ENCODE measurements at places on chromosomes 16 and 17.

DNA sequence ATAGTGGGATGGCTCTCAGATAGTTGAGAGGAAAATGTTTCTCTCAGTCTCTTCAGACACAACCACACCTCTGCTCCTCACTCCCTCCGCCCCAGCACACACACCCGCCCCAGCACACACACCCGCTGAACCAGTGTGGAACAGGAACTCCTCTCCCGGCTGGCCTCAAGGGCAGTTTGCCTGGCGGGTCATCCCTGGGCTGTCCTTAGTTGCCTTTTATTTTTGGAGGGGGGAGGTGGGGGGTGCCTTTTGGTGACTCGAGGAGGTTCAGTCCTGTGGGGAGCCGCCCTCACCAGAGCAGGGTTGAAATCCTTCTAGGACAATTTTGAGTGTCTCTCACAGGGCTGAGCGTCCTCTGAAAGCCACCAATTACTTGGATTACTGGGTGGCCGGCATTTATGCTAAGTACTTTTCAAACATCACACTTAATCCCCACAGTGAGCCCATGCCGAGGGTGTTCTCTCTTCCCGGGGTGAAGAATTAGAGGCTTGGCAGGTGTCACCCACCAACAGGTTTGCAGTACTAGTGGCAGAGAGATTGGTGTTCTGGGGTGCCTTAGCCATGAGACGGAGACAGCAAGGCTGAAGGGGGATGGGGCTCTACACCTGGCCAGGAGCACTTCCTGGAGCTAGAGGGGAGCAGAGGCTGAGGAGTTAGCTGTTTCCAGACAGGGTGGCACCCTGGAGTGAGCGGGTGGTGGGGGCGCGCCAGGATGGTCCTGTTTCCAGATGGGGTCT is 2.8 kb downstream of the RASD1 start:
- DNase-seq = peak; percentile 42

DNA sequence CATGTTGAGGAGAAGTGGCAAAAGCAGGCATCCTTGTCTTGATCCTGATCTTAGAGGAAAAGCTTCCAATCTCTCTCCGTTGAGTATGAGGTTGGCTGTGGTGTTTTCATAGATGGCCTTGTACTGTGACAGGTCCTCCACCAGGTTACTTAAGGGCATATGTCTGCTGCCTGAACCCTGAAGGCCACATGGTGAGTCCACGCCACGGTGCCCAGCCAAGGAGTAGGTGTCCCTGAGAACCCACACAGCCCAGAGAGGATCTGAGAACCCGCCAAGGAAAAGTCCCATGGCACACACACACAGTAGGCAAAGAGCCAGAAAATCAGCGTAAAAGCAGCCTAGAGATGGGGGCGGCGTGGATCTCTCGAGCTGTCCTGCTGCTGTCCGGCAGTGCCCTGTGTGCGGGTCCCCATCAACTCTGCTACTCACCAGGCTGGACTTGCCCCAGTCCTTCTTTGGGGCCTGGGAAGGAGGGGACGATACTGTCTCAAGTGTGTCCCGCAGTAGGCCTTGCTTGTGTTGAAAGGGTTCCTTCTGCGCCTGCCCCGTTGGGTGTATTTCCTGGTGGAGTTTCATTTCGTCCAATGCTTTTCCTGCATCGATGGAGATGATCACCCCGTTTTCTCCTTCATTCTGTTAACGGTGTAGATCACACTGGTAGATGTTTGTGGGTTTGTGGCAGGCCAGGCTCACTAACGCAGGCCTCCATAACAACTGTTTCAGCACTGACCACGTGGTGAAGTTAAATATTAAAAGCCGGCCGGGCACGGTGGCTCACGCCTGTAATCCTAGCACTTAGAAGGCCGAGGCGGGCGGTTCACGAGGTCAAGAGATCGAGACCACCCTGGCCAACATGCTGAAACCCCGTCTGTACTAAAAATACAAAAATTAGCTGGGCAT is 90.8 kb upstream of the DNAH17 start:
- no peak for DNase-seq

DNA sequence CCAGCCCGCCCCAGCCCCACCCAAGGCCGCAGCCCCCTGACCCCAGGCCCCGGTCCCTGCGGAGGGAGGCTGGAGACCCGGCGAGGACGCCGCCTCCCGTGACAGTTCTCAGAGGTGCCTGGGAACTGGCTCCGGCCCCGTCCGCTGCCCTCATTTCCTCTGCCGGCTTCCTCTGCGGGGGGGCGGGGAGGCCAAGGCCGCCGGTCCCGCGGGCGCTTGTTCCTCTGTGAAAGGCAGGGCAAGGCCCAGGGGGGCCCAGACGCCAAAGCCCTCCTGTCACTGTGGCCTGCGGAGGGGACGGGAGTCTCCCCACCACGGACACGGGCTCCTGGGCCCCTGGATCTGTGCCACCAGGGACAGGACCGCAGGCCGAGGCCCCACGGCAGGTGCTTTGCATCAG is 5.0 kb upstream of the PVALEF start:
- peak; percentile 24 for DNase-seq

DNA sequence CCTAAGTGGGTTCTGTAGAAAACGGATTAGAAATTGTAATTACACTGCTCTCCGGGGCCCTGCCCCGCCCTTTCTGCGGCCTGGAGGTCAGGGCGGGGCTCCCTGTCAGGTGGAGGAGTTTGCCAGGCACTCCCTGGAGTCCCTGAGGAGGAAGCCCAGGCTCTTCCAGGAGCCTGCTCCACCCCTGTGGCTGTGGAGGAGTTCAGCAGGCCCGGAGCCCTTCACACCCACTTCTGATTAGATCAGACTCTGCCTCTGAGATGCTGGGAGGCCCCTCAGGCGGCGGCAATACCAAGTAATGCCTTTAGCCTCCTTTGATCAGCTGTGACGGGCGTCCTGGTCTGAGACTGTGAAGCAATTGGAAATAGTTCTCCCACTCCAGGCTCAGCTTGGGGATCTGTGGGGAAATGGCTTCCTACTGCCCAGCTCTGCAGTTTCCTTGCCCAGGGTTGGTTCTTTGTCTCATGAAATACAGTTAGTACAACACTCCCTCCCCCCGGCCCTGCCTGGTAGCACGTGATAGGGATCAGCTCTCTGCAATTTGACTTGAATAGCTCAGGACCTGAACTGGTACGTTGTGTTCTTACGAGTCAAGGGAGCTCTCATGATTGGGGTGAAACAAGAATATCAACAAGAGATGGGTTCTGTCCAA is 22.3 kb downstream of the BAIAP2 start:
- no peak for DNase-seq

DNA sequence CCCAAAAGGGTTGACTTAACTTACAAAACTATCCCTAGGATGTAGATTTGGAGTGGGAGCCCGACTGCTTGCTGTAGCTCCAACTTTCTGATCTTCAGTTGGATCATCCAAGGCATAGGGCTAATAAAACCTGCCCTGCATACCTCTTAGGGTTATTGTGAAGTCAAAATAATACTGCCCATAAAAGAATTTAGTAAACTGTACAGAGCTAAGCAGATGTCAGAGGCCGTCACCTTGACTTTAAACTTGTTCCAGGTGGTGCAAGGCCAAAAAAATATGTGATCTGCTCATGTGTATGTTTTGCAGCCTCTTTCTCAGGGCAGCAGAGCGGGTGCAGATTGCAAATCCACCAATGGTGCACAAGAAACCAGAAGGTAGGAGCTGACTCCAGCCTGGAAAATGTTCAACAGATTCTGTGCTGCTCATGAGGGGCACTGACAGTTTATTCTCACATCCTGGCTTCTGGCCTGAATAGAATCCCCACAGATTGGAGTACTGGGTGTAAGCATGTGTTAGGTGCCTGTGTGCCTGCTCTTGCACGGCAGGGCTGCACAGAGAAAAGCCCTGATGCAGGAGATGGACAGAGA is 180.7 kb downstream of the MAP2K4 start:
- DNase-seq = no peak

DNA sequence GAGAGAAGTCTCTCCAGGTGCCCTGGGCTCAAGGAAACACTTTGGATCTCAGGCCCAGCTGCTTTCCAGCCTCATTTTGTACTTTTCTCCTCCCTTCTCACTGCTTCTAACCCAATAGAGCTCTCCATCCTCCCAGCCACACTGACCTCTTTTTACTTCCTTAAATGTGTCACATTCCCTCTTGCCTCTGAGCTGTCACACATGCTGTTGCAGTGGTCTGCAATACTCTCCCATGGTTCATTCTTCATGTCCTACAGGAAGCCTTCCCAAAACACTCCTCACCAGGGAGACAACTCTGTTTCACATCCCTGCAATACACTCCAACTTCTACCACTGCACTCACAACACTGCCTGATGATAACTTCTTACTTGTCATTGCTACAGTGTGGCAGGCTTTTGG is 242.1 kb upstream of the DYNLRB2 start:
- no peak for DNase-seq

DNA sequence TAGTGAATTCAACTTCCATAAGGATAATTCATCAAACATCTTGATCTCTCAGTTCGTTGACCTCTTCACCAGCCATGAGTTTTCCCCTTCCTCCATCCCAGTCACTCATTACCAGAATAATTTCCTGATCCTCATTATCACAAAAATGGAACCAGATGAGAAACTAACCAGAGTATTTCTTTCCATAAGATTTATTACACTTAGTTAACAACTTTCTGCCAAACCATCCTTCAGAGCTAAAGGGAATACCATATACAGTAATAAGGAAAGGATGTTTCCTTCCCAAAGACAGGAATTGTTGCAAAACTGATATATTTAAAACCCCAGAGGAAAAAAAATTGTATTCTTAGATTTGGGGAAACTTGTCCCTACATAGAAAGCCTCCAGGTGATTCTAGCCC is 8.6 kb downstream of the KRTAP29-1 start:
- no peak for DNase-seq

DNA sequence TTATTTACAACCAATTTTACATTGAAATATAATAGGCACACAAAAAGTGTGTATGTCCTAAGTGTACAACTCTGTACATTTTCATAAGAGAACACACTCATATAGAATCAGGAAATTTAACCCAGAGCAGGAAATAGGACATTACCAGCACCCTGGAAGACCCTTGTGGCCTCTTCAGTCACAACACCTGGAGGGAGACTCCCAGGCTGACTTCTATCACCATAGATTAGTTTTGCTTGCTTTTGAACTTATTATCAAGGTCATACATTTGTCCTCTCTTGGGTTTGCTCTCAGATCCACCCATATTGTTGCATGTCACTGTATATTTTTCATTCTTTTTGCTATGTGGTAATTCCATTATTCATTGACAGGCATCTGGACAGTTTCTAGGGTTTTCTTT is 5.8 kb downstream of the RIPOR1 start:
- no peak for DNase-seq

- DNase-seq = no peak
Measured at GRCh38 chr17:59796785-59797205, 89.3 kb downstream of the VMP1 start.

DNA sequence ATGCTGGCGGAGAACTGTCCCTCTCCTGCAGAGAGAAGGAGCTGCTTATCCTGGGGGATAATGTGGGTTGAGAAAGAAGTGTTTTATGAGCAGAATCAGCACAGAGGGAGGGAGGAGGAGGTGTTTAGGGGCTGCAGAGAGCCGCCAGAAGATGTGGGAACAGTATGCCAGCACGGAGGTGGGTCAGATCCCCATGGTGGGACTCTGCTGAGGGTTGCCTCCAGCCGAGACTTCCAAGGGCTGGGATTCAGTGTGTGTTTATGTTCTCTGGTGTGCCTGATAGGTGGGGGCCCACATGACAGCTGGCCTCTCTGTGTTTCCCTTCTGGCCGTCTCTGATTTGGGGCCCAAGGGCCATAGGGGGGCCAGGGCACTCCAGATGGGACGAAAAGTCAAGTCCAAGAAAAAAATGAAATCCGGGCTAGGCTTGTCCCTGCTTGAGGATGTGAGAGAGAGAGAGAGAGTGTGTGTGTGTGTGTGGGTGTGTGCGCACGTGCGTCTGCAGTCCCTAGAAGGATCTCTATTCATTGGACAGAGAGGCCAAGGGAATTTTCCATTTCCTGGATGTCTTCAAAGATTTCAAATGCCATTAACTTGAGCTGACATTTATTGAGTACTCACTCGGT is 21.6 kb downstream of the PRKCB start:
- no peak for DNase-seq

DNA sequence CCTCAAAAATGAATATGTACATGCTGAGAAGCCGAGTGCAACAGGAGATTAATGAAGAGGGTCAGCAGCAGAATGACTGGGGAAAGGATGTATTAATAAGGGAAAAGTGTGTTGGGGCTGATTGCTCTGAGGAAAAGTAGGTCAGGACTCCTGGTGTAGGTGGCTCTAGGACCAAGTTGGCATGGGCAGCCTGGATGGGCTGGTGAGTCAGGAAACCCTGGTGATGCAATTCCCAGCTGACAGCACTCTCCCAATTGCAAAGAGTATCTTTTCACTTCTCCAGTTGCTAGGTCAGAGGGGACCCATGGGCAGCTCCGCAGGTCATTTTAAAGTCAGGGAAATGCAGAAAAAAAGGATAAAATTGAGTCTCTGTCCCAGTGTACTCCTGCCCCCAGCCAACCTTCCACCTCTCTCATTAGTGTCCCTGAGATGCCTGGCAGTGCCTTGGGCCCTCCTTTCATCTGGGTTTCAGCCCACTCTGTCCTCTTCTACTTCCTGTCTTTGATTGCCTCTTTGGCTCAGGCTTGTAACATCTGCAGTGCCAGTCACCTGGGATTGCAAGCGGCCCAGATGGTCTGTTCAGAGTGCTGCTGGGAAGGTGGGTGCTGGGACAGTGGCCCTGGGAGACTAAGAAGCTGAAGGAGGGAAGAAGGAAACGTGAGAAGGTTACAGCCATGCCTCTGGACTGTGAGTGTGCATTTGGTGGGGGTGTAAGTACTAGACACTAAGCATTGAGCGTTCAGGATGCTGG is 2177.2 kb downstream of the TP53TG3F start:
- DNase-seq = no peak

DNA sequence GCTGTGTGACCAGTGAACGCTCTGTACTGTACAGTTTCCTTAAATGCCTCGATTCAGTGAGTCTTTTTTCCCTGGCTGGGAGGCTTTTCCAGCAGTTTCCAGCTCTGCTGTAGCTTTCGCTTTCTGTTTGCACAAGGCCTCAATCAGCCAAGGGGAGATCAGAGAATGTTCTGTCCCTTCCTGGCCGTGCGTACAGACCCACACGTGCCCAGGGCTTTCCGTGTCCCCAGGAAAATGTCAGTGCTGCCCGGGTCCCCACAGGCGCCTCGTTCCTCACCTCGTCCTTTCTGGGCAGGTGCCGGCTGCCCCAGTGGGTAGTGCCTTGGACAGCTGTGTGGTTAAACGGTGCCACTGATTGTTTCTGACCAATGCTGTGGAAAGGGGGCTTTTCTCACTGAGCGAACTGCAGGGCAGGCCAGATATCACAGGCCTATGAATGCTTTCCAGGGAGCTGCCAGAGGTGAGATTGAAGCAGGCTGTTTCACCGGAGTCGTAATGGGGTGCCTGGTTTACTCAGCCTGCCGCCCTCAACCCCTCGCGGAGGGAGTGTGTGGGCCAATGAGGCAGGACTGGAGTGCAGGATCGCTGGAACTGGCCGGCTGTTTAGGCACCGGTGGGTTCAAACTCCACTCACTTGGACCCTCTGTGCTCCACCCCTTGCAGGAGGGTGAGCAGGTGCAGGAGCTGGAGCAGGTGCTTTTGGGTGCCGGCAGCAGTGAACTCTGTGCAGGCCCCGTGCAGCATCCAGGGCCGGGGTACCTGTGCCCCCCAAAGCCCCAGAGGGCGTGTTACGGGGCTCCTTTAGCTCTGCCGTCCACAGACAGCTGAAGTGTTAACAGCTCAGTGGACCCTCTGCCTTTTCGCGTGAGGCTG is 44.4 kb downstream of the ZNF778 start:
- DNase-seq = no peak
